Smooth muscle cell of the pulmonary artery (primary cell): ENCODE measurements at places on chromosomes 3 and 15. TPM values are rescaled to one million over a fixed set of nuclear protein-coding genes. Genes with fewer than 3 reads are reported as not detected.

EPHA3 gene
- total RNA-seq: 0.99 and 6.7 TPM in 2 replicates

CTSH gene
- 2.8 and 9.8 TPM in 2 replicates for total RNA-seq

PHLDB2 gene
- 78.1 and 101 TPM in 2 replicates for total RNA-seq

ZNF501 gene
- 3.0 and 6.2 TPM in 2 replicates for total RNA-seq

CCDC54 gene
- not detected in 2 replicates for total RNA-seq

ITPKA gene
- 0.76 and 0.91 TPM in 2 replicates for total RNA-seq

DMXL2 gene
- total RNA-seq: 24.6 and 29.5 TPM in 2 replicates

C2CD4B gene
- total RNA-seq: 0.72 and 0.89 TPM in 2 replicates

SNX22 gene
- total RNA-seq: 0.10 and 0.13 TPM in 2 replicates

ATP8B4 gene
- 1.7 and 3.8 TPM in 2 replicates for total RNA-seq

KNG1 gene
- not detected in 2 replicates for total RNA-seq

MED12L gene
- 0.17 and 1.0 TPM in 2 replicates for total RNA-seq

GANC gene
- total RNA-seq: 20.1 and 24.9 TPM in 2 replicates

QRICH1 gene
- 47.9 and 58.1 TPM in 2 replicates for total RNA-seq

SOX14 gene
- total RNA-seq: not detected in 2 replicates

SERPINI1 gene
- 4.3 and 7.6 TPM in 2 replicates for total RNA-seq

IMPG2 gene
- total RNA-seq: 0.26 and 0.33 TPM in 2 replicates

CELSR3 gene
- 0.91 and 2.9 TPM in 2 replicates for total RNA-seq

WDR93 gene
- total RNA-seq: 0.07 TPM in 1 of 2 replicates, not detected in the other

RHCG gene
- 0.07 and 0.50 TPM in 2 replicates for total RNA-seq

P2RY14 gene
- 0.20 TPM in 1 of 2 replicates, not detected in the other for total RNA-seq

COL6A5 gene
- total RNA-seq: not detected in 2 replicates

FOXB1 gene
- total RNA-seq: not detected in 2 replicates

ZNF80 gene
- not detected in 2 replicates for total RNA-seq

PLSCR5 gene
- not detected in 2 replicates for total RNA-seq

TMEM40 gene
- total RNA-seq: not detected in 2 replicates

KPNA4 gene
- total RNA-seq: 37.7 and 48.7 TPM in 2 replicates

RBM5 gene
- total RNA-seq: 120 and 131 TPM in 2 replicates

ADAMTS9 gene
- 3.7 and 8.1 TPM in 2 replicates for total RNA-seq

LDHAL6B gene
- not detected in 2 replicates for total RNA-seq

ISG20 gene
- total RNA-seq: 2.2 and 4.0 TPM in 2 replicates

CEP19 gene
- 2.6 and 4.0 TPM in 2 replicates for total RNA-seq
